Neural progenitor cell (in vitro differentiated cells): ENCODE measurements at places on chromosomes 2 and 18.

GRCh38 chr2:72625366-72625765 lies 200.5 kb downstream of the EXOC6B start:
- no peak for DNase-seq

GRCh38 chr2:38266382-38267061 lies 110.6 kb downstream of the ATL2 start:
- DNase-seq: no peak

DNA sequence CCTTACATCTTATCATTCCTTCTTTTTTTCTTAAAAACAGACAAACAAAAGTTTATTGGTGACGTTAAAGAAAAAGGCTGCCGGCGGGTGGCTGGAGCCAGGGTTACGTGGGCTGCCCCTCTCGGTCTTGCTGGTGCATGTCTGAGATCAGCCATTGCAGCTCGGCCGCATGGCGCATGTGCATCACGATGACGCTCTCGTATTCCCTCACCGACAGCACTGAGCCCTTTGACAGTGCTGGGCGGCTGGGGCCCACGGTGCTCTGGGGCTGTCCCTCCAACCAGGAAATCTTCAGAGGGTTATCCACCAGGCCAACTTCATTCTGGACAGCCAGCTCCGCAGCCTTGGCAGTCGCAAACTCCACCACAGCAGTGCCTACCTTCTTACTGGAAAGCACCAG lies 1081.8 kb upstream of the TMEFF2 start:
- no peak for DNase-seq

- DNase-seq: no peak
These were observed 5.5 kb upstream of the SLC4A3 start for GRCh38 chr2:219621935-219622334.

DNA sequence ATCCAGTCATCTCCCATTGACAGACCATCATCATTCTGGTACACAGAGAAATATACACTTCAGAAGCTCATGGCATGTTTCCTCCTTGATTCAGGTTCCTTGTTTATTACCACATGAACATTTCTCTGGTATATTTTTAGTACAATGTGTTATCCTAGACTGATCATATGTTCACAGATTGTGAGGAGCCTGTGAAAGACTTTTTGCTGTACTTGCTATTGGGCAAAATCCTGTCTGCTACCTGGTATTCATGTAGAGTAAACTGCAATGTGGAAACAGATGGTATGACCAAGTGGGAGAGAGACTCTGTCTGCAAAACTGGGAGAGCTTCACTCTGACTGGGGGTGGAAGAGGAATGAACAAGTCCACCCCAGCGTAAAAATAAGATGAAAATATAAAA lies 657.2 kb downstream of the IRS1 start:
- no peak for DNase-seq

- no peak for DNase-seq
These were observed 188.5 kb upstream of the HAAO start for GRCh38 chr2:42980764-42981416.

- no peak for DNase-seq
These were observed 35.9 kb upstream of the MYO1B start for GRCh38 chr2:191209340-191209739.

DNA sequence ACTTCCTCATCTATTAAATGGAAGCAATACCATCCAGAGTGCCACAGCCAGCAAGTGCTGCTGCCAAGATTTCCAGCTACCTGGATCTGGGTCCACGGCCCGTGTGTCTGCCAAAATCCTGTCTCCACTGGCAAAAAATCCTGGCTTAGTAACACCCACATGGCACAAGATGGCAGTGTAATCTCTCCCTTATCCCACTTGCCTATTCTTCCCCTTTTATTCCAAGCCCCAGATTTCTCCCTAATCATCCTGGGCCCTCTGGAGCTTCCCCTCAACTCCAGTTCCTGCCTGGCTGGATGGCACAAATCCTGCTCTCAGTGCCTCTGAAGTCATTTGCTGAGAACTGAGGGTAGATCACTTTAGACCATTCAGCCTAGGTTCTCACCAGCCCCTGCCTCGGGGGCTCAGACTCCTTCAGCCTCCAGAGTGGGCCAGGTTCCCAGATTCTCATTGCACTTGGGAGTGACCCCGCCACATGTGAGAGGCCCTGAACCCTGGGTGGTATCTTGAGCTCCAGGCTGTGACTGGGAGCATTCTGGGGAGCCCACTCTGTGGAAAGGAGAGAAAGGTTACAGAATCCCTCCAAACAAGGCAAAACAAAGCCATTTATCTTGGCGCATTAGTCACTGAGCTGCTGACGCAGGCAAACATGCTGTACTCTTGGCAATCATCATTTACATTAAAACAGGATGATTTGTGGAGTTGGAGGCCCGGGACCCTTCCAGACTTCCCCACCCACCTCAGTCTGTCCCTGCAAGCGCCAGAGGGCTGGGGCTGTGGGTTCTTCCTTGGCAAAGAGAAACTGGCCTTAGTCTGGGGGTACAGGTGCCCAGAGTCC lies 325.8 kb downstream of the DYSF start:
- DNase-seq: no peak

DNA sequence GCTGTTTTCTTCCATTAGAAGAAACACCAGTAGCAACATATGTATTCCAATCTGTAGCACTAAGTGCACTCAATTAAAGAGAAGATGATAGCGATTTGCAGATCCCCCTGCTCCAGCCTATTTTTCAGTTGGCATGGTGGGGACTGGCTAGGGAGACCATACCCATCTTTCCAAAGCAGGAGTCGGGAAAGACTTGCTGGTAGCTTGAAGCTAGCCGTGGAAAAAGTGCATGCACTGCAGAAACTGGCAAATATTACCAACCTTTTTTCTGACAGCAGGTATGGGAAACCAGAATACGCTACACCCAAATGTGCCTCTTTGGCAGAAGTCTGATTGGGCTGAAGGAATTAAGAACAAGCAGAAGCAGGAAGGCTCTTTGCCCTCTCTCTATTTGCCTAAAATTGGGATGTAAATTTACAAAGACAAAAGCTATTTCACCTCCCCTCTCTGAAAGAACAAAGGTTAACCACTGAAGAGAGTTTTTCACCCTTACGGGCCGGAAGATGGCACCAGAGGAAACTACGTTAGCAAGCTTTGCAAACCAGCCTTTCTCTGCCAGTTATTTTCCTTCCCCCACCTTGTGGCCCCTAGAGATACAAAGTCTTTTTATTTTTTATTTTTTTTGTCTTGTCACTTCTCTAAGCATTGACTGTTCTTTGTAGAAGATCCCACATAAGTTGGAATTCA lies 273.1 kb downstream of the DLGAP1 start:
- DNase-seq: peak; percentile 53

GRCh38 chr2:239529313-239530015 lies 128.6 kb upstream of the HDAC4 start:
- no peak for DNase-seq

- no peak for DNase-seq
These were observed 4.6 kb downstream of the MAP3K20 start for GRCh38 chr2:173079973-173080860.

- DNase-seq: no peak
These were observed 263.8 kb downstream of the PHLPP1 start for GRCh38 chr18:62979176-62979575.

DNA sequence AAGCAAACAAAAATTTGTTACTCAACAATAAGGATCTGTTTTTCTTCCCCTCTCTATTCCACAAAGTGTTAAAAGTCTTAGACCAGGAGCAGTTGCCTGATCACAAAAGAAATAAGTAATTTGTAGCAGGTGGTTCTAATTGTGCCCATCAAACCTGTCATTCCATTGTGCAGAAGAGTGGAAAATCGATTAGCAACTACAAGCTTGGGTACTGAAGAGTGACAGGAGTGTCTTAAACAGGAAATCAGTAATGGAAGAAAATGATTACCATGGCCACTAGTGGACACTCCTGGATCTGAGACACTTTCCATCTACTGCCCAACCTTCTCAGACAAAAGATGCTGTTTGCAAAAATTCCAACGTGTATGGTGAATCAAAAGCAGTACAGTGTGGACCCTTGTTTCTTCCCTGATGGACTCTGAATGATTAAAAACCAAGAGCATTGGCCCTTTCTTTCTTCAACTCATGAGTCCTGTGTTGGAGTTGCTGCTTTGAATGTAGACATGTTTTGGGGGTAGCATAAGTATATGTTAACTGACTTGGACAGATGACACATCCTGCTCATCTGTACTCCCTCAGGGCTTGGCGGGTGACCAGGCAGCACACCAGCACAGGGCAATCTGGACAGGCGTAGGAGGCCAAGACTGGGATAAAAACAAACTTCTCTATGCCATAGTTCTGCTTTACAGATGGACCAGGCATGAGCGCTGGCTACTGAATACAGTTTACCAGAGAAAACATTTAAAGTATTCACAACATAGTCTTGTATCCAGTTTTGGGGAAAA lies 51.9 kb downstream of the PLA2R1 start:
- no peak for DNase-seq

- DNase-seq: no peak
These were observed 38.4 kb downstream of the ARL4C start for GRCh38 chr2:234458466-234458865.

GRCh38 chr2:13508671-13509070 lies 791.9 kb downstream of the TRIB2 start:
- no peak for DNase-seq

- no peak for DNase-seq
These were observed 42.7 kb downstream of the ZNF516 start for GRCh38 chr18:76452357-76452756.

DNA sequence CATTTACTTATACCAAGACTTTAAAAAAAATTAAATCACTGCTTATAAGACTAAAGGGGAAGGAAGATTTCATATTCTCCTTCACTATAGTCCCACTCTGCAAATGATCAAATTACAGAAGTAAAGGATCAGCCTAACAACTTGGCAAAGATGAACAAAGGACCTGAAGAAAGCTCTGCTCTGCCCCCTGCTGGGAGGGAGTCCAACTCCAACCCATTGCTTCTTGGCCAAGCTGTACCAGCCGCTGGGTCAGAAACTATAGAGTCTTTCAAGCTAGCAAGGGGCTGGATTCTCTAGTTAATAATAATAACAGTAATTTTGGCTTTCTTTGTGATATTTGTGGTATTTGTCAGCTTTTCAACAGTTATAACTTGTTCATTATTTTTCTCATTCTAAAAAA lies 927.0 kb upstream of the CRIM1 start:
- DNase-seq: peak; percentile 60

DNA sequence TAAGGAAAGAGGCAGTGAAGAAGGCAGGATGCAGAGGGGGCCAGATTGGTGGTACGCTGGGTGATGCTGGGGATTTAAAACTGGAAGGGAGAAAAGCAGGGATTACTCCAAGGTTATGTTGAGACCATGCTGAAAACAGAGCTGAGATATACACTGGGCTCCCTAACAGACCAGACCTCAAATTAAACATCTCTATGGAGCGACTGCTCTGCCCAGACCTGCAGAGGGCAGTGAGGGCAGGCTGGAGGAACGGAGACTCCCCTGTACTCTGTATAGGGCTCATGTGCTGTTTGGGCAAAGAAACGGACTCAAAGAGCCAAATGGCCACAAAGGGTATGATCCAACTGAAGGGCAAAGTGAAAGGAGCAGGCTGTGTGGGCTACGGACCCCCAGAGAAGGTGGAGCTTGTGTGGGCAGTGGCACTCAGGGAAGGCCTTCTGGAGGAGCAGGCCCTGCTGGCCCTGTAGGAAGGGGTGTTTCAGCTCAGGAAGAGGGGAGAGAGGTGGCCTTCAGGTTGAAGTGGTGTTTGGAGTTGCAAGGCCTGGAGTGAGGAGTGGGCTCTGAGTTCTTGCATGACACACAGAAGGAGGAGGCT lies 4.8 kb upstream of the CELF4 start:
- peak; percentile 56 for DNase-seq

DNA sequence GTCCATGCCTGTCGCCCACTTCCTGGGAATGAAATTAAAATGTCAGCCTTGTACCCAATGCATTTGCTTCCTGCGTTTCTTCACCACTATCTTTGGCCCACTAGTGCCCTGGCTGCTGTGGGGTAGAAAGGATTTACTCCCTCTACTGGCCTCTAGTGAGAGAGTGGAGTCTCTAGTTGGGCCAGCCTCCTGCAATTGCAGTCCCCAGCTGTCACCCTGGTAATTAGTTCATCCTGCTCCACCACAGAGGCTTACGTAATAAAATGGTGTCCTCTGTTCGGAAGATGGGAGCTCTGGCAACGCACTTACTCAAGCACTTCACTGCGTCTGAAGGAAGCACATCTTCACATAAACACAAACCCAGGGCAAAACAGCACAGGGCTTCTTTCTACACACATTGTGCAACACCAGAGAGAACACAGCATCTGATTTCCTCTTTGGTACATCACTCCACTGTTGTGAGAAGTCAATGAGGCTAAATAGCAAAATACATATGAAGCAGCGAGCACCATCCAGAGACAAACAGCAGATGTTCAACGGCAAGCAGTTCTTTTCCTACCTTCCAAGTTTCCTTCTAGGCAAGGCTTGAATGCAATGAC lies 274.6 kb downstream of the LRATD1 start:
- DNase-seq: peak; percentile 18

DNA sequence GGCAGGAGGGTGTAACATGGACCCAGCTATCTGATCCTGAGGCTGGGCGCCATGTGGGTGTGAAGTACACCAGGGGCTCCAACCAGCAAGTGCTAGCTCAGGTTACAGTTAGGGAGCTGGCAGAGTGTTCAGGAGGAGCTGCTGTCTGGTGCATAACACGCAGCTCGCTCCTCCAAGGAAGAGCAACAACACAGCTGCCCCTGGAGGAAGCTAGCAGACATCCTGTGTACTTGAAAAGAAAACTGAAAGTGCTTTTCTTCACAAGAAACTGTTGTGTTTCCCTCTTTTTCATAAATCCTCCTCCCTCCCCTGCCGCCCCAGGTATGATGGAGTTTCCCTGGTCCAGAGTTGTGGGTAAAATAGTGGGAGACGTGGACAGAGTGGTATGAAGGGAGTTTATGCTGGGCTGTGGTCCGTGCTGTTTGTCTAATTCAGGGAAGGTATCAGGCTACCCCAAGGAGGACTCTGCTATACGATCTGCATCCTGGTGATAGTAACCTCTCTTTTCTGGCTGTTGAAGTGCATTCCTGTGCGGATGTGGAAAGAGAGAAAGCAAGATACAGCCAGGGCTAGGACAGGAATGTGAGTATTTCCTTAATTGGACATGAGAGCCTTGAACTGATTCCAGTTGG lies 6.1 kb upstream of the LBH start:
- peak; percentile 19 for DNase-seq

DNA sequence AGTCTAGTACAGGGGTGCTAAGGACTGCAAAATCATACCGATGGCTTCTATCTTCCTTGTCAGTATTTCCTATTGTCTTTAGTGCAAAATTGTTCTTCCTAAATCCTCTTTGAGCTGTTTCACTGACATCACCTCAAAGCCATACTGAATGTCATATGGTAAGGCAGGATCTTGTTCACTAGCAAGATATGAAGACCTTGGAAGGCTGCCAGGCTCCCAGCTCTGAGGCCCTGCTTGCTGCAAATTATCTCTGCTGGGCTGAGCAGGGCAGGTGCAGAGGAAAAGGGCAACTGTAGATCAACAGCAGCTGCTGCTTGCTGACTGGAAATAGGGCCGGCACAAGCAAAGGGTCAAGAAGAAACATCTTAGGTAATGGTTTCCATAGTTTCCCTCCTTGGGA lies 58.2 kb downstream of the PMAIP1 start:
- no peak for DNase-seq

GRCh38 chr2:16828828-16829160 lies 163.2 kb upstream of the CYRIA start:
- DNase-seq: no peak
